Right cardiac atrium (tissue), 5 donors: ENCODE measurements at places on chromosomes 2 and 18. TPM values are rescaled to one million over a fixed set of nuclear protein-coding genes. Genes with fewer than 3 reads are reported as not detected.

- DNase-seq: no peak
These were observed 31.5 kb downstream of the CTIF start for GRCh38 chr18:48570313-48570712.

GRCh38 chr2:32212295-32212694, 46.6 kb downstream of the SLC30A6 start:
- no peak for DNase-seq

- DNase-seq: no peak
These were observed 482.2 kb downstream of the DCC start for GRCh38 chr18:52822160-52822559.

GRCh38 chr18:54961016-54961423, 1.8 kb upstream of the CCDC68 start:
- no peak for DNase-seq

Gene MYO5B
- 3.1 TPM for total RNA-seq

DNA sequence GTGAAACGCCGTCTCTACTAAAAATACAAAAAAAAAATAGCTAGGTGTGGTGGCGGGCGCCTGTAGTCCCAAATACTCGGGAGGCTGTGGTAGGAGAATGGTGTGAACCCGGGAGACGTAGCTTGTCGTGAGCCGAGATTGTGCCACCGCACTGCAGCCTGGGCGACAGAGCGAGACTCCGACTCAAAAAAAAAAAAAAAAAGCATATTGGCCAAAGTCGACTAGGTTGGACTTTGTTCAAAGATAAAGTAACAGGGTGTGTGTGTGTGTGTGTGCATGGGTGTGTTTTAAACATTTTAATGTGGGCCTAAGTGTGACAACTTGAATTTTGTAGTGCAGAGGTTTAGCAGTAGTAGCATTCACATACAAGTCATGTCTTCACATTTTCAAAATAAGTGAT, 11.7 kb downstream of the GEMIN6 start:
- DNase-seq: no peak
